ENCODE measurements at places on chromosomes 5 and 9. TPM values are rescaled to one million over a fixed set of nuclear protein-coding genes. Genes with fewer than 3 reads are reported as not detected.
A peak's percentile ranks its signal among the peaks of the same experiment; 100 is the strongest.

DNA sequence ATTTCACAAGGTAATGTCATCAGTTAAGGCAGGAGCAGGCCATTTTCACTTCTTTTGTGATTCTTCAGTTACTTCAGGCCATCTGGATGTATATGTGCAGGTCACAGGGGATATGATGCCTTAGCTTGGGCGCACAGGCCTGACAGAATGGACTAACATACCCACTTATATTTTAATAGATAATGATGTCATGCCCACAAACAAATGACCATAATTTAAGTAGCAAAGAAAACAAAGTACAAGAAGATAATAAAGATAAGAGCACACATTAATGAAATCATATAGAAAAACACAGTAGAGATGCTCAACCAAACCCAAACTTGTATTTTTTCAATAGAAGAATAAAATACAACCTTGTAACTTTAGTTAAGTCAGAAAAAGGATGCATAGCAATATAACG, 19.7 kb upstream of the TBC1D2 start:
- no peaks in the 10 kb centered on the region for H3K36me3 ChIP-seq
- no peaks in the 10 kb centered on the region for H3K4me1 ChIP-seq
- H3K4me3 ChIP-seq = no peak overlapping the region
- no peak for DNase-seq
- no peak overlapping the region for H3K27ac ChIP-seq

- H3K4me3 ChIP-seq = no peak overlapping the region
- no peaks in the 10 kb centered on the region for H3K4me1 ChIP-seq
- H3K27ac ChIP-seq = no peak overlapping the region
- DNase-seq = no peak
Measured at GRCh38 chr5:11700391-11700790, 203.9 kb downstream of the CTNND2 start.

DNA sequence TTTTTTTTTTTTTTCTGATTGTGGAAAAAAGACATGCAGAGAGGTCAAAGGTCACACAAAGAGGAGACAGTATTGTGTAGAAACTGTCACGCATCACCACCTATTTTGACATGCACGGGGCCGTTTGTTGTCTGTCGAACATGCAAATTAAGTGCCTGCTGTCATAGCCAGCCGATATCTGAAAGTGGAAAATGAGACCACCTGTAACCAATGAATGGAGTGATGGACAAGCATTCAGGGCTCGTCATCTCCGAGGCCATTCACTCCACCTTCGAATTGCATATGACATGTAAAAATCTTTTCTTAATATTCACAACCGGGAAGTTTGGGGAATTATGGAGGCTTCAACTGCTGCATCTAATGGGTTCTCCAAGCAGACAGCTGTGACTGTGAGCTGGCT, 512.2 kb upstream of the ADAMTS16 start:
- DNase-seq = no peak
- H3K4me3 ChIP-seq = no peak overlapping the region

GRCh38 chr9:95061916-95062595, 255.5 kb downstream of the FANCC start:
- H3K36me3 ChIP-seq = no peaks in the 10 kb centered on the region
- H3K4me3 ChIP-seq = peak overlapping the region; percentile 18
- no peak for DNase-seq
- no peaks in the 10 kb centered on the region for H3K27me3 ChIP-seq
- peaks cover 100% of the 10 kb centered on the region for H3K4me1 ChIP-seq
- H3K27ac ChIP-seq = peak overlapping the region; percentile 95

- H3K36me3 ChIP-seq = no peaks in the 10 kb centered on the region
- H3K4me3 ChIP-seq = no peak overlapping the region
- peak overlapping the region; percentile 4 for H3K27ac ChIP-seq
- no peaks in the 10 kb centered on the region for H3K27me3 ChIP-seq
Measured at GRCh38 chr5:135236228-135236907, 162.7 kb downstream of the MACROH2A1 start.

- H3K27ac ChIP-seq = peak overlapping the region; percentile 64
- no peak for DNase-seq
- peaks cover 65% of the 10 kb centered on the region for H3K4me1 ChIP-seq
- no peaks in the 10 kb centered on the region for H3K27me3 ChIP-seq
Measured at GRCh38 chr9:98864281-98865174, 57.1 kb downstream of the GALNT12 start.

GRCh38 chr5:123868267-123868666, 356.3 kb downstream of the CSNK1G3 start:
- H3K4me3 ChIP-seq = no peak overlapping the region
- H3K4me1 ChIP-seq = no peaks in the 10 kb centered on the region
- H3K36me3 ChIP-seq = no peaks in the 10 kb centered on the region
- no peaks in the 10 kb centered on the region for H3K27me3 ChIP-seq

SHROOM1 gene
- 17.7 TPM for total RNA-seq

SURF6 gene
- 12.8 TPM for total RNA-seq

All from vagina (tissue), 2 donors.